Naive thymus-derived CD4-positive, alpha-beta T cell (primary cell): ENCODE measurements at places on chromosomes 3 and 15. TPM values are rescaled to one million over a fixed set of nuclear protein-coding genes. Genes with fewer than 3 reads are reported as not detected.

DNA sequence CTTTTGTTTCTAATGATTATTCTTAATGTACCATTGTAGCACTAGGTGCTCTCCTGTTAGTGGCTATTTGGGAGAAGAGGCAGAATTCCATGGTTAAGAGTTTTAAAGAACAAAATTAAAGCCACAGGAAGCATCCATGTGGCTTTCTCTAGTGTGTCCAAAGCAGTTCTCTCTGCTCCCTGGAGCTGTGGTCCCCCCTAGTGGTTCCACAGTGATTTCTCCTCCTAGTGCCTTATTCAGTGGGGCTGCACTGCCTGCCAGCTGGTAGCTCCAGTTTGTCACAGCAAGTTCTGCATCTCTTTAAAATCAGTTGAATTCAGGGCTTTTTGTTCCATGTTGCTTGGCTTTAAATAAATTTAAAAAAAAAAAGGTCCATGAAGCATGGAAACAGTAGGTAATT is 39.6 kb upstream of the FAM98B start:
- DNase-seq = no peak

DNA sequence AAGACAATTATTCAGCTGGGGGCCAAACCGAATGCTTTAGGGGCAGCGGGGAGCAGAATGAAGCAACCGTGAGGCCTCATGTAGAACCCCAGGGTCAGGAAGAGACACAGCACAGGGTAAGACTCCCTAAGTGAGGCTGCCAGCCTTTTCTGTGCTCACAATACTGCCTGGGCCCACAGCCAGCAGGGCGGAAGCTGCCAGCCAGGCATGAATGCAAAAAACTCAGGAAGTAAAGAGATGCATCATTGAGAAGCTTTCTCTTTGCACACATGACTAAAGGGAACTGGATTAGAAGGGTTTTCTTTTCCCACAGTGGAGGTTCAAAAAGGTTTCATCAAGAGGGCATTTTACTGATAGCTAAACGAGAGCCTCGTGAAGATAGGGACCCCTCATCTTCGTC is 33.3 kb downstream of the CA12 start:
- no peak for DNase-seq

- DNase-seq = no peak
Measured at GRCh38 chr3:113910966-113911365, 36.8 kb upstream of the ZDHHC23 start.

GRCh38 chr3:67516496-67516895 is 137.9 kb downstream of the SUCLG2 start:
- DNase-seq = no peak

DNA sequence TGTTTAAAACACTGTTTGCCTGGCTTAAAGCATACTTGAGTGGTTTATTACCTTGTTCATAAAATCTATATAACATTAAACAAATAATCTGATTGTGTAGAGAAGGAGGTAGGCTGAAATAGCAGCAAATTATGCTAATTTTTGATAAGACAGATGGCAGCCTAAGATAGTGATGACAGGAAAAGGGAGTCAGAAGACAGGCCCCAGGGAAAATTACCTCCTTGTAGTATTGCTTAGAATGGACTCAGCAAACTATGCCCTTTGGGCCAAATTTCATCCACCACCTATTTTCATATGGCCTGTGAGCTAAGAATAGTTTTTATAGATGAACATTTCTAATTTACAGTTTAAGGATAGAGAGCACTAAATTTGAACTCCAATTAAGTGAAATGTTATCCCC is 37.8 kb downstream of the CHD2 start:
- DNase-seq = no peak

GRCh38 chr3:149777414-149778214 is 14.7 kb downstream of the ANKUB1 start:
- no peak for DNase-seq

FGF12 gene
- total RNA-seq = not detected in 2 replicates

REC114 gene
- not detected for total RNA-seq

DNA sequence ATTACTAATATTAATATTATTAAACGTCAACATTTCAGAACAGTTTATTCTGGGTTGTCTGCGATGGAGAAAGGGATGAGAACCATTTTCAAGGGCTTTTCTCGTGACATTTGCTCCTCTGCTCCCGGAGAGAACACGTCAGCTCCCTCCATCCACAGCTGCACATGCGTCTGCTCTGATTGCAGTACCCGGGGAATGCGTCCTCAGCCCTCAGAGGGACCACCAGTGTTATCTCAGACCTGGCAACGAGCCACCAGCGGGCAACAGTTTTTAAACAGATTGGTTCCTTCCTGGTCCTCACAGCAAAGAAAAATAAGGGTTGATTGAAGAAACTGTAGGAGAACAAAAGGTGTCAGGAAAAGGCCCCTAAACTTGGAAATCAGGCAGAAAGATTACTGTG is 202.2 kb upstream of the ADAMTS9 start:
- no peak for DNase-seq

GRCh38 chr3:31403197-31403596 is 129.5 kb upstream of the STT3B start:
- no peak for DNase-seq

DNA sequence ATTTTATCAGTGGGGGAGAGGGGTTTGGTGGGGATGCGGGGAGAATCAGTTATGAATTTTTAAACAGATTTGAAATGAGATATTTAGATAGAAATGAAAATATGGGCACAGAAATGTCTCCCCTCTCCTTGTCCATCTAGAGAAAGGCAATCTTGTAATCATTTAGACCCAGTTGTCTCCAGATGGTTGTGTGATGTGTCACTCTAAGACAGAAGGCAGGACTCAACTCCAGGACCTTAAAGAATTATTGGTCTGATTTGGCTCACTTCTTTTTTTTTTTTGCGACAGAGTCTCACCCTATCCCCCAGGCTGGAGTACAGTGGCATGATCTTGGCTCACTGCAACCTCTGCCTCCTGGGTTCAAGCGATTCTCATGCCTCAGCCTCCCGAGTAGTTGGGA is 77.2 kb downstream of the EOMES start:
- DNase-seq = no peak

GRCh38 chr3:170418422-170419398 is at the start of gene CLDN11:
Gene CLDN11, plus strand, starts transcription at chr3:170418868. Its CDS starts 199 bp downstream, at chr3:170419067.
- DNase-seq = no peak

GRCh38 chr15:67832897-67833709 is 6.7 kb downstream of the RNU6-1 start:
- no peak for DNase-seq

PTX3 gene
- total RNA-seq = 0.15 and 0.18 TPM in 2 replicates

CTXN2 gene
- not detected for total RNA-seq

GRCh38 chr3:164883171-164883570 is 195.1 kb downstream of the SI start:
- DNase-seq = no peak

DNA sequence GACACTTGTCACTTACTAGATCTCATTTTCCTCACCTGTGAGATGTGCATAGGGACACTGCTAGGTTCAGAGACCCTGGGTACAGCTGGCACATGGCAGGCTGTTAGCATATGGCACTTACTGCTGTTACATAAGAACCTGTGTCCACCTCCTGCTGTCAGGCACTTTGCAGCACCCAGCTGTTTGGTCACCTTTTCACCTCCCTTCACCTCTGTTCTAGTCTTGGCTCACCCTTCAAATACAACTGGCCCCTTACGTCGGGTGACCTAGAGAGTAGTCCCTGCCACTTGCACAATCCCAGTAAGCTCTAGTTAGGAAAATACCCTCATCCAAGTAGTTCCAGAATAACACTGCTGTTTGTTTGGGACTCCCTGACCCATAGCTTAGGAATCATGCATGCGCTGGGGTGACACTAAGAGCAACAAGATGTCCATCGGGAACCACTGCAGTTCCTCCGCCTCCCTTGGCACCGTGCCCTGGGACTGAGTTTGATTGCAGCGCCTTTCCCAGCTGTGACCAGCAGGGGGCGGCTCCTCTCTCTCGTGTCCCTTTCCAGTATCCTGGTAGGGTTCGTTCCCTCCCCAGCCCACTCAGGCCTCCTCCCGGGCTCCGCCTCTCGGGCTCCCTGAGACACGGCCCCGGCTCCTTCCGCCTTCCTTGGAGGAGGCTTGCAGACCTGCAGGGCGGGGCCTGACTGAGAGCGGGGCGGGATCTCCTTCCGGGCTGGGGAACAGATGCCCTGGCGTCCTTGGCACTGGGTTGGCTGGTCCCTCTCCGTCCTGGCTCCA is 78.6 kb downstream of the ABHD5 start:
- peak; percentile 68 for DNase-seq

- DNase-seq = no peak
Measured at GRCh38 chr3:32571192-32571485, 481 bp upstream of the DYNC1LI1 start.

NDN gene
- total RNA-seq = not detected

- no peak for DNase-seq
Measured at GRCh38 chr15:25770618-25771337, 92.3 kb downstream of the ATP10A start.

COPG1 gene
- 83.3 TPM for total RNA-seq

DNA sequence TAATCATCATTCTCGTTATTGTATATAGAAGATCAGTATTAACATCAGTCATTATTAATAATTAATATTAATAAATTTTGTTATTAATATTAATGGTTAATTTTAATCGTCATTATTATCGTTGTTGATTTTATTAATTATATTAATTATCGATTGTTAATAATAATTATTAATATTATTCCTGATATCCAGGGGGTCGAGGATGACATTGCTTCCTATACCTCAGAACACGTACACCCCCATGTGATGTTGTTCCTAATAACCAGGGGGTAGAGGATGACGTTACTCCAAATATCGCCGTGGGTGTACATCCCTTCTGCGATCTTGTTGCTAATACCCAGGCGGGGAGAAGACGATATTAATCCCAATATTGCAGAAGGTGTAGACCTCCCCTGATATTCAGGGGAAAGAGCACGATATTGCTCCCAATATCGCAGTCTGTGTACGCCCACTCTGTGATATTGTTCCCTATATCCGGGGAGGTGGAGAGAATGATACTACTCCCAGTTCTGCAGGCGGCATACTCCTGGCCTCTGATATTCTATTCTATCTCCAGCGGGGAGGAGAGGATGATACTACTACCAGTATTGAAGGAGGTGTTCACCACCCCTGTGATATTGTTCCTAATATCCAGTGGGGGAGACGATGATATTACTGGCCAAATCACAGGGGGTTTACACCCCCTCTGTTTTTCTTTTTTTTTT is 22.3 kb upstream of the BMF start:
- DNase-seq = no peak

DNA sequence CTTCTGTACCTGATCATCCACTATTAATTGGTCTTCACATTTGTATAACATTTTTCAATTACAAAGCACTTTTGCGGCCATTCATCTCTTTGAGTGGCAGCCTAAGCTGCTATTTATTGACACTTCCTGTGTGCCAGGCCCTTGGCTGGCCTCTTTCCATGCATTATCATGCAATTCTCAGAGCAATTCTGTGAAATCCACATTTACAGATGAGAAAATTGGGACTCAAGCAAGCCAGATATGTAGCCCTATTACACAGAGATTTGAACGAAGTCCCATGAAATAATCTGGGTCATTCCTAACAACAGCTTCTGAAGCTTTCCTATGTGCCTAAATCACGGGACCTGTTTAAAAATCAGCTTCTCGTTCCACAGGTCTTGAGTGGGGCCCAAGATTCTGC is 17.4 kb downstream of the SLC6A1 start:
- DNase-seq = no peak
